Lung (tissue), 17 donors: ENCODE measurements at places on chromosomes 3 and 15. TPM values are rescaled to one million over a fixed set of nuclear protein-coding genes. Genes with fewer than 3 reads are reported as not detected.

GRCh38 chr15:44666210-44667038 is 3.0 kb upstream of the SPG11 start:
- DNase-seq: no peak

Gene CFAP20DC
- total RNA-seq: 2.3 TPM

DNA sequence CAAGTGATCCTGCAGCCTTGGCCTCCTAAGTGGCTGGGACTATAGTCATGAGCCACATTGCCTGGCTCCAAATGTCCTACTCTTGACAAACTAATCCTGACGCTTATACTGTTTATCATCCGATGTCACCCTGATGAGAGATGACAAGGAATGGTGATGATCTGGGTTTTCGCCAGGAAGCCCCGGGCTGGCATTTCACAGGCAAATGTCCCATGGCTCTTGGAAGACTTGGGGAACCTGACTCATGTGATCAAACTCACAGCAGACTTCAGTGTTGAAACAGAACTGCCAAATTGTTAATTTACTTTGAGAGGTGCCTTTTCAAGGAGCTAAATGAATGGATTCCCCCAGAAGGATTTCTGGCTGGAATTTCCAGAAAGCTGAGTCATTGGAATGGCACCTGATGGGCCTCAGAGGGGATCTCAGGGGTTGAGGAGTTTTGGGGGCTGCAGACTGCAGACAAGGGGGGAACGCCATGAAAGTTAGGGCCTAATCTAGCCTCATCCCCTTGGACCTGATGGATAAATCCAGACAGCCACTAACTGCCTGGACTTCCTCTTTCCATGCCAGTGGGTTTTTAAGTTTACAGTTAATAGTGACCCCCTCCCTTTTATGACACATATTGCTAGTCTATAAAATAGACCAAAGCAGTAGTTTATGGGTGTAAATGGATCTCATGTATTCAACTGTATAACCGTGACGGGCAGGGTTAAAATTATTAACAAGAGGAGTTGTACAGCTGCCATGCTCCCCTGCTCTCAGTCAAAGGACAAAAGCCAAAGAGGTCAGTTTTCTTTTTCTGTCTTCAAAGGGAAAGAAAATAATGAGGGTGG is 146.6 kb downstream of the CHSY1 start:
- no peak for DNase-seq

- no peak for DNase-seq
Observed at GRCh38 chr3:137174514-137174913, 216.7 kb downstream of the IL20RB start.

DNA sequence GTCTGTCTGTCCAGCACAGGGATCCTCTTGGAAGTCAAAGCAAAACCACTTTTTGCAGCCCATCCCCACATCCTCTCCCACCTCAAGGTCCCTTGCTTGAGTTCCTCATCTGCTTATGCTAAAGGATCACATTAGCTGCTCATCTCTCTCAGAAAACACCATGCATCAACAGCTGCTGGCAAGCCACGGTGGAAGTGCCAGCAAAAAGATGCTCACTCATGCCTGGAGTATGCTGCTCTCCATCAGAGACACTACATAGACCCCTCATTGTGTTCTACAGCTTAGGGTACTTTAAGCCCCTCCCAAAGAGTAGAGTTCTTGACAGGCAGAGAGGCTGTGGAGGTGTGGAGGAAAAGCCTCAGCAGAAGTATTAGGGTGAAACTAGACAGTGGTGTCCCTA is 94.6 kb upstream of the COL8A1 start:
- no peak for DNase-seq

Gene CCDC71
- 23.8 TPM for total RNA-seq
